Upper lobe of right lung (tissue), 1 donor: ENCODE measurements at places on chromosomes 7 and 10. TPM values are rescaled to one million over a fixed set of nuclear protein-coding genes. Genes with fewer than 3 reads are reported as not detected.

LRGUK gene
- 0.49 TPM for total RNA-seq

CACNB2 gene
- total RNA-seq, result 4.2 TPM

DNA sequence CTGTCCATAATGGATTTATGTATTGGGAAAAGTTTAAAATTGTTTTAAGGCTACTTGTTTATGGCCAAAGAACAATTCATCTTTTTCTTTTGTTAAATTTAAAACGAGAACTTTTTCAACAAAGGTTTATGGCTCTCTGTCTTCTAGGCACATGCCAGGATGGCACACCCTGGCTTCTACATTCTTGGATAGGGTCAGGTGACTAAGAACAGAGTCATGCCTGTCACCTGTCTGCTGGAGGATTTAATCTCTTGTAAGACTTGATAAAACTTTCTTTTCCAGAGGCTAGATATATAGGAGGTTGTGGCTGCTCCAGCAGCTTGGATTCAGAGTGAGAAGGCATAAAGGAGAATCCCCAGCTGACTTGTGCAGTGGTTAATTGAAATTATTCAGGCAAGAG is 915.4 kb downstream of the GATA3 start:
- no peak for DNase-seq

GRCh38 chr7:142785841-142786250 is 15.1 kb downstream of the PRSS2 start:
- no peak for DNase-seq

DNA sequence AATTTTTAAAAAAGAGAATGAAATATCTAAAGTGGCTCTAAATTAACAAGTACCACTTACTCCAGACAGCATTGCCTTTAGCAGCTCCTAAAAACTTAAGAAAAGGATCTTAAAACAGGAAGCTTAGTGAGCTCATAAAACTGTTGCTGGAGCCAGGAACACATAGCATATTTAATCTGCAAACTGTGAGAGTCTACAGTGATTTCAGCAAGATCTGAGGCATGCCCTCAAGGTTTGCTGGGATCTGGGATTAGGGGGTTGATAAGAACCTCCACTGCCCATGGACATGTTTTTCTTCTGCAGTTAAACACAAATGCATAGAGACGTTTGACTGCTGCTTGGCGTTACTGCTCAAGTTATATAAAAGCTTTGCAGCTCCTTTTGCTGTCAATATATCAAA is 3.8 kb downstream of the GLI3 start:
- no peak for DNase-seq

GRCh38 chr7:131183611-131184119 is 144.0 kb upstream of the MKLN1 start:
- no peak for DNase-seq

RPEL1 gene
- not detected for total RNA-seq

TAS2R41 gene
- total RNA-seq, result not detected

DNA sequence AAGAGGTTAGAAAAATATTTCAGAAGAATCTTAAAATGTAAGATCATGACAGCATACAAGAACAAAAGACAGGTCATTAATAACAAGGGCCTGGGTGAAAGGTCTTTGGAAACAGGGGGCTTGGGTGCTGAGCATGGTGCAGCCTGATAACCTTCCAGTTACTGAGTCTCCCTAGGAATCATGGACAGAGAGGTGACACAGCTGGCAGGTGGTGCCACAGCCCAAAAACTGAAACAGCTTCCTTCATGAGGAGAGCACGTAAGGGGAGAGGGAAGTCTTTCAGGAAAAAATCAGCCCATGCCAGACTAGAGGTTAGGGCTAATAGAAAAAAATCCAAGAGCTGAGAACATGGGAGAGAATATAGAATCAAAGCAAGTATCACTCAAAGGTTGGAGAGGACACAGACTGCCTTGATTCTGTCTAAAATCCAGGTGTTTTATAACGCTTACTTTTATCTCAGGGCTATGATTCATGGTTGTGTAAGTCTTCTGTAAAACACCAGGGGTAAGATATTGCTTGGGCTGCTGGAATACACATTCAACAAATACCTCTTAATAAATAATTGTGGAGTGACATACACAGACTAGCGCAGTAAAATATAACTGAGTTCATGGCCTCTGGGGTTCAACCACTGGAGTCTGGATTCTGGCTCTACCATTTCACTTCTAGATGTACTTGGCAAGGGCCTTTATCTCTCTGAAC is 88.1 kb downstream of the SEMA3C start:
- DNase-seq, result no peak

GRCh38 chr7:154646126-154647013 is 356.6 kb downstream of the PAXIP1 start:
- no peak for DNase-seq

DNA sequence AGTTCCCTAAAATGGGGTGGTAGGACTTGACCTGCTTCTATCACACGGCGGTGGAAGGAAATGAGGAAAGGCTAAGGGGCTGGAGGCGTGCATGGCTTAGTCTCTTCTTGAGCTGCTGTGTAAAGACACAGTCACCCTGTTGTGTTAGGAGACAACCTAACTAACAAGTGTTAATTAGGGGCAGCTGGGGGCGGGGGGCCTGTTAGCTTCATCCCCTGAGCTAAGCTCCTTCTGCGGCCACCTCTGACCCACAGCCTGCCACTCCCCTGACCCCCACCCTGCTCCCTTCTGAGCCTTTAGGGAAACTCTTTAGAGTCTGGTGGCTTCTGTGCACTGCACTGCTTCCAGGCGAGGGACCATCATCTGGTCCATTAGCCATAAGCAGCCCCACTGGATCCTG is 28.0 kb downstream of the COL17A1 start:
- DNase-seq, result no peak

DNA sequence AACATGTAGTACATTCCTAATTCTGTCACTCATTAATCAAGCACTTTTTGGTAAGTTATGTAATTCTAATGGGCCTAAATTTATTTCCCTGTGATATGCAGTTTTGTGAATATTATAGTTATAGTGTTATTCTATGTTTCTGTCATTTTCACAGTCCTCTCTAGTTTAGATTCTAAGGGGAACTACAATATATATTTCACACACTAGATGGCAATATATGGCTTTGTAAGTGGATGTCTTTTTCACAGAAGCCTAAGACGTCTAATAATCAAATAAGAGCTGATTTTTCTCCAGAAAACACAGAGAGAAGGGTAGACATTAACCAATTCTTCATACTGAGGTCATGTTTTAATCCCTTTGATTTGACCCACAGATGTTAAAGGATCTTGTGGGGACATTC is 18.0 kb downstream of the RNLS start:
- no peak for DNase-seq

- no peak for DNase-seq
Measured at GRCh38 chr10:129344731-129345355, 122.2 kb upstream of the MGMT start.

GRCh38 chr10:89637113-89637512 is 7.9 kb downstream of the PANK1 start:
- no peak for DNase-seq

GIMAP7 gene
- 47.0 TPM for total RNA-seq

AOAH gene
- total RNA-seq, result 20.8 TPM

GRCh38 chr10:35635576-35635975 is 6.5 kb downstream of the FZD8 start:
- DNase-seq, result no peak

- no peak for DNase-seq
Measured at GRCh38 chr10:65670087-65670486, 1255.7 kb upstream of the LRRTM3 start.

DNA sequence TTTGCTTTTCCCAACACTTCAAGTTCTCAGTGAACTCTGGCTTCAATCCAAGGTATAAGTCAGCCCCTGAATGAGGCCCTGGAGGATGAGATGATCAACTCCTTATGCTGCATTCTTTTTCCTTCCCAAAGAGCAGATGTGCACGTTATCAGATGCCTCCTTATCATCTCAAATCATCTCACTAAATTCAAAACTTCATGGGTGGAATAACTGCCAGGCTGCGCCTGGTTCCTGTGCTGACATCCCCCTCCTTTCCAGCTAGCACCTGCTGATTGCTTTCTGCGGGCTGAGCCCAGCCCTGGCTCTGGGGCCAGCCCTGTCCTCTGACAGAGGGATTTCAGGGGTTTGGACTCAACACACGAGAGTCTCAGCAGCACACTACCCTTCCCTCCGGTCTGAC is 44.9 kb downstream of the TLL2 start:
- no peak for DNase-seq

MYH16 gene
- total RNA-seq, result not detected

SPDYE6 gene
- total RNA-seq, result not detected

PI4K2A gene
- total RNA-seq, result 28.3 TPM

ADIRF gene
- 155 TPM for total RNA-seq

SLC26A3 gene
- total RNA-seq, result not detected

- DNase-seq, result no peak
Measured at GRCh38 chr7:47764746-47765145, 182.8 kb upstream of the TNS3 start.

MNX1 gene
- total RNA-seq, result 0.93 TPM

NDUFA5 gene
- total RNA-seq, result 67.1 TPM

DNA sequence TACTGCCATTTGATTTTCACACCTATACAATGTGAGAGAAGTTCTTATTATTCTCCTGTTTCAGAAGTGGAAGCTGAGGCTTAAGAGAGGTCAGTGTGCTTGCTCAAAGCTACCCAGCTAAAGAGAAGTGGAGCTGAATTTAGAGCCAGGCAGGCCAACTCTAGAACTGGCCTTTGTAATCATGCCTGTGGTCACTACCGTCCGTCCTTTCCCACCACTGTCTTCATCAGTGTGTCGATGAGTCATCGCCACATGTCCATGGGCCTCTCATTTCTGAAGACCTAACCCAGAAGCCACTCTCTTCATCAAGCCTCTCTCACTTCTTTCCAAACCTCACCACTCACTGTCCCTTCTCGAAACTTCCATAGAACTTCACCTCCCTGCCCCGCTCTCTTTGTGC is 237.8 kb downstream of the KIAA1217 start:
- no peak for DNase-seq

- DNase-seq, result no peak
Measured at GRCh38 chr10:99981581-99982199, 28.1 kb downstream of the DNMBP start.

DNA sequence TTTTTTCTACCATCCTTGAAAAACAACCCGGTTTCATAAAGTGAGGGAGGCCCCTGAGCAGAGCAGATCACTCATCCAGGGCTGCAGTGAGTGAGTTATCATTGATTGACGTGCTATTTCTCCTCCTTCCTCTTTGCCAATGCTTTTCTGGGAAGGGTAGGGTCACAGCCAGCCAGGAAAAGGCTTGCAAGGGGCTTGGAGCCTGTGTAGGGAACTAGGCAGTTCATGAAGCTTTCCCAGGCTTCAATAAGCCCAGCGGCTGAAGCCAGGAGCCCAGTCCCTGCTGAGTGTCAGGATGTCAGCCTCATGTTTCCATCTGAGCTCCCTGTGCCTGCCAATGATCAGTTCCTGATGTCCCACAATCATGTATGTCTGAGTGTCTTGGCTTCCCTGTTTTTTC is 584.7 kb downstream of the GALNT17 start:
- no peak for DNase-seq

DNA sequence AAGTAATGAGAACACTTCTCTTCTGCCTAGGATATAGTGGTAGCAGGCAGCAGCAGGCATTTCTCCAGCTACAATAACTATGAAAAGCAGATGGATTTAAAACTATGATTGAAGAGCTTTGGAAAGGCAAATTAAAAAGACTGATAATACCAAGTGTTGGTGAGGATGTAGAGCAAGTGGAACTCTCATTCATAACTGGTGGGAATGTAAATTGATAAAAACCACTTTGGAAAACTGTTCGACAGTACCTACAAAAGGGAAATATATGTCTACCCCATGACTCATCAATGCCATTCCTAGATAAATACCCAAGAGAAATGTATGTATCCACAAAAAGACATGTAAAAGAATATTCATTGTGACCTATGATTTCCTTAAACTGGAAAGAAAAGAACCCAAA is 14.6 kb downstream of the ARMC3 start:
- no peak for DNase-seq

FBXO24 gene
- total RNA-seq, result 1.4 TPM

MMP21 gene
- not detected for total RNA-seq

FIS1 gene
- 147 TPM for total RNA-seq

ATOH7 gene
- total RNA-seq, result not detected

GRCh38 chr10:133275684-133276092 is 980 bp downstream of the ADAM8 start:
- DNase-seq, result no peak

GRCh38 chr10:103481974-103482531 is 3.0 kb upstream of the CALHM3 start:
- no peak for DNase-seq

GRCh38 chr7:70068531-70068930 is 470.3 kb downstream of the AUTS2 start:
- DNase-seq, result no peak

GRCh38 chr7:55588976-55589604 is 16.8 kb upstream of the VOPP1 start:
- DNase-seq, result no peak

OR6B1 gene
- not detected for total RNA-seq

OR6V1 gene
- not detected for total RNA-seq

CYP2W1 gene
- total RNA-seq, result not detected

OR2A42 gene
- not detected for total RNA-seq

DNA sequence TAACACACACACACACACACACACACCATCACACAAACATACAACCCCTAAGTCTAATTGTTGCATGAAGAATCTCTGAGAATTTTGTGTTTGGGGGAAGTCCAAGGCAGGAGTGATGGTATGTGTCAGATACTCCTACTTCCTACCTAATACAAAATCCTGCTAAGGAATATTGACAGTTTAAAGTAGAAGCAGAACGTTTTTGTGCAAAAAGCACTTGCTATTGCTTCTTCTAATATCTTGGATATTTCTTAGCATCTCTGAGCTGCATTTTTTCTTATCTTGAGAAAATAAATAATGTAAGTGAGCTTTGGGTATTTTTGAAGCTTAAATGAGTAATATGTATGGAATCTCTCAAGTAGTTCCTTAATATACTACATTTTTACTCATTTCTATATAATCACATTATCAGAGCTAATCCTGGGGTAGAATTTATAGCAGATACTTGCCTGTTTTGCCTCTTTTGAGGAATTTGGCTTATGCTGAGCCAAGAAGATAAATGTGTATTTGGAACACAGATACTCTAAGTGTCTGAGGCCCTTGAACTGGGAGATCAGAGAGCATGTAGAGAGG is 212.3 kb downstream of the DKK1 start:
- DNase-seq, result no peak

DNA sequence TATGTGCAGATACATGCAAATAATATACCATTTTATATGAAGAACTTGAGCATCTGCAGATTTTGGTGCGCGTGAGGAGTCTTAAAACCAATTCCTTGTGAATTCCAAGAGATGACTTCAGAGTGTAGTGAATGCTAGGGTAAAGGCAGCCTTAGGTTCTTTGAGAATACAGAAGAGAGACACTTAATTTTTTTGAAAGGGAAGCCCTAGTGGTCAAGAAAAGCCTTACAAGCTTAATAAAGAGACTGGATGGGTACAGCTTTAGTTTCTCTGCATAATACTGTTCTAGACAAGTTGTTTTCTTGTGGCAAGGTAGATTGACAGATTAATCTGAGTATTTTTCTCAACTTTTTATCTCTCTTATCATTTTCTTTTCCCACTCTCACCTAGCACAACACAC is 636.5 kb downstream of the DNAJB9 start:
- DNase-seq, result no peak

- DNase-seq, result no peak
Measured at GRCh38 chr7:29599026-29599425, 35.4 kb downstream of the PRR15 start.
